T follicular helper cell (primary cell): ENCODE measurements at places on chromosomes 13 and 19.
A peak's percentile ranks its signal among the peaks of the same experiment; 100 is the strongest.

DNA sequence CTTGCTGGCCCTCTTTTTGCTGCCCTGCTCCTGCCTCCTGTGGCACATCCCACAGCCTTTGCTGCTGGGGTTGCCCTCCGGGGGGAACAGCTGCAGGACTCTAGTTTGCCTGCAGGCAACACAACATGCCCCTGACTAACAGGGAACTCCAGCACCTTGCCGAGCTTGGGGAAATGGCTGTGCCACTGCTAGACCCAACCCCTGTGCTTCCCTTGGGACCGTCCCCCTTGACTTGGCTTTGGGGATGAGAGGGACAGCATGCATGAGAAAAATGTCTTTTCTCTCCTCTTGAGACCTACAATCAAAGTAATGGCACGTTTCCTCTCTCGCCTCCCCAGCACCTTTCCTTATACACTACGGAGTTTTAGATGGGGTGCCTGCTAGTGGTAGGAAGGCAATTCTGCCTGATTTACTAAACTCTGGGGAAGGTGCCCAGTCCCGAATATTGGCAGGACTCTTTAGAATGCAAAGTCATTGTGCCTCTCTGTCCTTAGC lies 12.4 kb upstream of the VWA8 start:
- no peak for DNase-seq

- DNase-seq: no peak
Observed at GRCh38 chr13:26060357-26060756, 8.5 kb upstream of the SHISA2 start.

- DNase-seq: no peak
Observed at GRCh38 chr13:27174766-27175455, 3.3 kb upstream of the USP12 start.

- DNase-seq: no peak
Observed at GRCh38 chr19:50224986-50225747, 21.7 kb downstream of the MYH14 start.

- no peak for DNase-seq
Observed at GRCh38 chr13:33472446-33472845, 186.9 kb upstream of the STARD13 start.

GRCh38 chr13:40204246-40204645 lies 462.2 kb downstream of the FOXO1 start:
- no peak for DNase-seq

DNA sequence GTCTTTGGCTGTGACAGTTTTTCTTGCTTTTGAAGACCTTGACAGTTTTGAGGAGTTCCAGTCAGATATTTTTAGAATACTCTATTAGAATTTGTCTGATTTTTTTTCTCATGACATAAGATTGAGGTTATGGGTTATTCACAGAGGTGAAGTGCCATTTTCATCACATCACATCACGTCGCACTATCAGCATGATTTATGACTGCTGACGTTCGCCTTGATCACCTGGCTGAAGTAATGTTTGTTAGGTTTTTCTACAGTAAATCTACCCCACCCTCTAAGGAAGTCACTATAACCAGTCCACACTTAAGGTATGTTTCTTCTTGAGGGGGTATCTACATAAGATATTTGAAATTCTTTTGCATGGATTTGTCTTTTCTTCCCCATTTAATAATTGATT lies 169.7 kb downstream of the NDFIP2 start:
- DNase-seq: no peak

- no peak for DNase-seq
Observed at GRCh38 chr13:25384758-25385410, 13.1 kb downstream of the ATP8A2 start.

- DNase-seq: no peak
Observed at GRCh38 chr19:38853214-38853613, 3.4 kb upstream of the HNRNPL start.

DNA sequence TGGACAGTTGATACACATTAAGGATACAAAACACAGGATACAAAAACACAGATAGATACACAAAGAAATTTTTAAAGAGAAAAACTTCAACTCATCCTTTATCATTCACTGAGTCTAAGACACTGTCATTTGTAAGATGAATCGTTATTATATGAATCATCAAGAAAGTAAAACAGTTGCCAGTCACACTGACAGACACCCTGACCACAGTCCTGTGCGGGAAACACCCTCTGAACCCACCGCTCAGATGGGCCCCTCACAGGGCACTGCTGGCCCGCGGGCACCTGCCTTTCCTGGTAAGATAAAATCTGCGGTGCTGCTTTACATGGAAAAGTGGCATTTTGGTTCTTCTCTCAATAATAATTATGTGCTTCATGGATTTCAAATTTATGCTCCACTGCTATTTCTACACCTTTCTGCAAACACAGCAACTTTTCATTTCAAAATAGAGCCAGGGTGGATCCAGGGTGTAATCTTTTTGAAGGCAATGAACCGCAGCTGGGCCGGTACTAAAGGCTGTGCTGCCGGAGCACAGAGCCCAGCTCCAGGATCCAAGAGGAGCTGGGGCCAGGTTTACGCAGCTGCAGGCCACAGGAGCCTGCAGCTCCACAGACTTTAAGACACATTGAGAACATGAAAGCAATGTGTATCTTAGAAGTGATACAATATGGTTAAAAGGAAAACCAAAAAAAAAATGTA lies 76.8 kb downstream of the TUBGCP3 start:
- no peak for DNase-seq

DNA sequence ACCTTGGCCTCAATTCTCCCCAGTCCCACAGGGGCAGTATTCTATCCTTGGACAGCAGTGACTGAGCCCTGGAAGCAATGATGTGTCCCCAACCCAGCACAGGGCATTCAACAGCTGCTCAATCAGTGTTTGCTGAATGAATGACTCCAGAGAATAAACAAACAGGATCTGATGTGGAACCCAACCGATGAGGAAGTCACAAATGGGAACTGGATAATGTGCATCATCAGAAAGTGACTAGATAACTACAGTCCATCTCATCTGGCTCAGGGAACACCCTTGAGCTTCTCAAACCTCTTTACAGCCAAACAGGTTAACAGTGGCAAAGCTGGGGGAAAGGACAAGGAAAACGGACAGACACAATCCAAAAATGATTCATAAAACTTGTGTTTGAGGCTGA lies 8.2 kb downstream of the SLC25A30 start:
- DNase-seq: no peak

GRCh38 chr19:40693150-40693788 lies 2.8 kb upstream of the NUMBL start:
- DNase-seq: no peak

- DNase-seq: peak; percentile 74
Observed at GRCh38 chr19:39402346-39403300, 4.0 kb upstream of the ZFP36 start.

GRCh38 chr13:31922724-31923123 lies 108.8 kb upstream of the FRY start:
- DNase-seq: no peak

DNA sequence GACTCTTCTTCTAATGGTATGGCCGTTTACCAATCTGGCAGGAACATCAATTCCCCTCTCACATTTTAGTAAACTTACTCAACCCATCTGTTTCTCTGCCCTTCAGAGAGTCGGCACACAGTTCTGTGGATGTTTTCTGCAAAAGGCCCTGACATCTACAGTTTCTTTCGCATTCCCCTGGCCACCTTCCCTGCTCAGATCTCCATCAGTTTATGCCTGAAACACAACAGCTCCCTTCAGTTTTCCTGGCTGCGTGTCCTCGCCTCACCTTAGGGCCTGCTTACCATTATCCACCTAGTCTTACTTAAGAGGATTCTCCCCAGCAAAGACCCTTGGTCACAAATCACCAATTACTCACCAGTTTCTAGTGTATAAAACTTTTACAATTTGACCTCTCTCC lies 25.2 kb downstream of the COL4A1 start:
- no peak for DNase-seq

GRCh38 chr13:34523406-34523805 lies 418.7 kb upstream of the NBEA start:
- DNase-seq: no peak

GRCh38 chr13:112759827-112760226 lies 70.0 kb downstream of the ATP11A start:
- no peak for DNase-seq

DNA sequence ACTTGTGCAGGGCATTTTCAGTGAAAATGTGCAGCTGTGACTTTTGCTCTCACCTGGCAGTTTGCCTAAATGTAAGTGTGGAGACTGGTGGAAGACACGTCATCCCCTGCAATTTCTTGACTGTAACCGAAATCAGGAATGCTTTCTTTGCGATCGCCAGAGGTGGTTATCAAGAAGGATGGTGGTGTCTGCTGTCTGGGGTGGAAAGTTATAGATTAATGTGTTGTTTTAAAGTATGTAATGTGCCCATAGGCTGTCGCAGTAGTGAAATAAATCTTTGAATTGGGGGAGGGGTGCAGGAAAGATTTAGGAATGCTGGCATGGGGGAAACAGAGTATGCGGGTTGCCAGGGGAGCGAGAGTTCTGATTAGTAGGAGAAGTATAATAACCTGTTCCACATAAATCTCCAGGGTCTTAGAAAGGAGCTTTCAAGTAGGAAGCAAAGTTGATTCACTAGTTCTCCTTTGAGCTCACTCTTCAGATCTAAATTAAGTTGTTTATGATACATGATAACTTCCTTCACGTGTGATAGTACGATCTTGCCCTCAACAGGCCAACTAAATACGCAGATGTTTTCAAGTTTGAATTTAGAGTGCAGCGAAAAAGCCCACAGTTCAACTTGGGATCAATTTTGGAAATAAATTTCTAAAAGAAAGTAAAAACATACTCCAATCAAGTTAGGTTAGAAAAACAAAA lies 1520.0 kb upstream of the SLC10A2 start:
- no peak for DNase-seq

- no peak for DNase-seq
Observed at GRCh38 chr19:18373407-18373891, 12.5 kb upstream of the GDF15 start.

GRCh38 chr13:76570510-76570971 lies 315.7 kb downstream of the KCTD12 start:
- DNase-seq: no peak

GRCh38 chr13:111893607-111894443 lies 173.1 kb upstream of the SOX1 start:
- no peak for DNase-seq

- no peak for DNase-seq
Observed at GRCh38 chr13:44449999-44450821, 76.6 kb downstream of the SERP2 start.

GRCh38 chr19:16330368-16330801 lies 5.8 kb downstream of the KLF2 start:
- peak; percentile 94 for DNase-seq

DNA sequence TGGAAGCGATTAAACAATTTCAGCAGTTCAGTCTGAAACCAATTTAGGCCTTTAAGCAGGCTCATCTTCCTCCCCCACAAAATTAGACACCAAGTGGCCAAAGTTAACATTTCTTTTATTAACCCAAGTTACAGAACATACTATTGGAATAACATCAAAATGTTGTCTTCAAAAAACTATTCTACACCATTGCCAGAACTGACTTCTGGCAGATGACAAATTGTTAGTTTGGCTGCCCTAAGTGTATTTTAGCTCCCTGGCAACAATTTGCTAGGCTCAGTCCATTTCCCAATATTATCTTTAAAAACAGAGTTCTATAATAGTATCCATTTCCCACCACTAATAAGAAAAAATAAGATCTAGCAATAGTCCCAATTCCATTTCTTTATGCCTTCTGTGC lies 107.8 kb downstream of the SGCG start:
- no peak for DNase-seq

DNA sequence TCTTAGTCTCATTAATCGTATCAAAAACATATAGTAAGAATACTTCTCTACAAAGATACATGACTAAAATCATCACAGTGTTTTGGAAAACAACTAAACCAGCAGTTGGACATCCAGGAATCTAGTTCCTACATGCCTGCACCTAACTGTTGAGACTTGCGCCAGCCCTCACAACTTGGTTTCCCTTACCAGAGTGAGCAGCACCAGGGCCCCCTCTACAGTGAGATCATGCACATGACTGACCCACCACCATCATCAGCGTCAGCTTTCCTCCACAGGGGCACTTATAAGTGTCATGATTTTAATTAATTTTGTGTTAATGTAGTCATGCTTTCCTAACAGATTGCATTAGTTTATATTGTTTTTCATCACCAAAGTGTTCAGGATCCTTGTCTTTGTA lies 1322.0 kb downstream of the EFNB2 start:
- DNase-seq: no peak

DNA sequence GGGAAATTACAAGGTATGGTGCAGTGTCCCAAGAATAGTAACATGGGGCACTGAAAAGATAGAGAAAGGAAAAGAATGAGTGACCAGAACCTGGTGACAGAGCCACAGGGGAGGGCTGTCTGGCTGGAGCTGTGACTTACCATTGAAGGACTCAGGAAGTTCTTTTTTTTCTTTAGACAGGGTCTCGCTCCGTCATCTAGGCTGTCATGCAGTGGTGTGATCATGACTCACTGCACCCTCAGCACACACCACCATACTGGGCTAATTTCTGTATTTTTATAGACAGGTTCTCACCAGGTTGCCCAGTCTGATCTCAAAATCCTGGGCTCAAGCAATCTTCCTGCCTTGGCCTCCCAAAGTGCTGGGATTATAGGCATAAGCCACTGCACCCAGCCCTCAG lies 8.8 kb upstream of the CPB2 start:
- DNase-seq: no peak

DNA sequence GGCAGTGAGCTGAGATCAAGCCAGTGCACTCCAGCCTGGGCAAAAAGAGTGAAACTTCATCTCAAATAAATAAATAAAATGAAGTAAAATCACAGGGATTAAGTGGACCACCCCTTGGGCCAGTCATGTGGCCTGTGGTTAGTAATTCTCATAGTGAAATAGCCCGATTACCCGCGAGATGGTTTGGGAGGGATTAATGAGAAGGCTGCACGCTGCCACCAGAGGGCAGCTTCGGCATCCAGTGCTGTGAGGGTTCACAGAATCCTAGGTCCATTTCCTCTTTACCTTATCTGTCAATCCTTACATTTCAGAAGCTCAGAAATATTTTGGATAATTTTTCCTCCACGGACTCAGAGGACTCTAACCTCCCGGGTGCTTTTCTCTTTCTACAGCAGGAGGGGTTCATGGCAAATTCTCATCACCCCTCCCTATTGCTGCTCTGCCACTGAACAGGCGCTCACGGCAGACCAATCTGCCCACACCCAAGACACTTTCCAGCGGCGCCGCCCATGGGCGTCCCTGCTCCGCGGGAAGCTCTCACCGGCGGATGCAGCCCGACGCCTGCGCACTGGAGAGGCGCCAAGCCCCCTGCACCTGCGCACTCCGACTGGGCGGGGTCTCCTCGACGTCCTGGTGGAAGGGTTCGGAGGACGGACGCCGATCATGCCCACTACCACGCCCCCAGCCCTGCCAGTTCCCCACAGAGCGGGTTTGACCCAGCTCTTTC lies 11.0 kb downstream of the ZNF835 start:
- no peak for DNase-seq

GRCh38 chr13:73230716-73231115 lies 171.9 kb downstream of the KLF5 start:
- no peak for DNase-seq
